Neural progenitor cell (in vitro differentiated cells): ENCODE measurements at places on chromosomes 1 and 21. TPM values are rescaled to one million over a fixed set of nuclear protein-coding genes. Genes with fewer than 3 reads are reported as not detected.

CFAP126 gene
- total RNA-seq: not detected in 2 replicates

CD58 gene
- 4.2 and 14.6 TPM in 2 replicates for total RNA-seq

CCDC181 gene
- 10.2 and 13.2 TPM in 2 replicates for total RNA-seq

ADAMTS5 gene
- total RNA-seq: under 0.01 TPM in 1 of 2 replicates, not detected in the other

LPAR3 gene
- total RNA-seq: 2.4 and 4.0 TPM in 2 replicates

TMEM81 gene
- 2.1 and 3.3 TPM in 2 replicates for total RNA-seq

ANGPTL3 gene
- not detected in 2 replicates for total RNA-seq

UBASH3A gene
- total RNA-seq: not detected in 2 replicates

LYSMD1 gene
- total RNA-seq: 15.5 and 18.9 TPM in 2 replicates

TTC34 gene
- total RNA-seq: 0.09 and 0.87 TPM in 2 replicates

SYT14 gene
- total RNA-seq: 8.9 and 16.1 TPM in 2 replicates

PCP4L1 gene
- 0.46 and 0.69 TPM in 2 replicates for total RNA-seq

SDCCAG8 gene
- 19.6 and 30.3 TPM in 2 replicates for total RNA-seq

GRCh38 chr1:116666187-116667077 lies 1.1 kb downstream of the IGSF3 start:
- DNase-seq: peak; percentile 24

DNA sequence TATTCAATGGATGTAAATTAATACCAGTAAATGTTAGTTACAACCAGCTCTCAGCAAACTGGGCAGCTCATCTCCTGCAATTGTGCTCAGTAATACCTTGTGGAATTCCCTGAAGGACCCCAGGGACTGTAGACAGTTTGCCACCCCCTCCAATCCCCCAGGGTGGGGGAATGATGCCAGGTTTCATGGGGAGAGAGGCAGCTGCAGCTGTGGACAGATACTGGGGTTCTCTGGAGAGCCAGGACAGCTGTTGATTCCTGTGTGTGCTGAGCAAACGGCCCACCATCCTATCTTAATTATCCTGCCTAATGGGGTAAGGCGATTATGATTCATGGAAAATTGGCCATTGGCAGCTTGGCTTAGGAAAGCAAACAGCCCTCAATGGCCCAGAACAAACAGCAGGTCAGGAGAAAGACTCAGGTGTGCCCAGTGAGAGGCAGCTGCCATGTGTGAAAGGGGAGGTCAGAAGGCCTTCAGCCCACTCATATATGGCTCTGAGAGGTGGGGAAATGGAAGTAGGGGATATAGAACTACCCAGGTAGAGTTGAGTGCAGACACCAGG lies 148.9 kb upstream of the CTTNBP2NL start:
- DNase-seq: no peak

DNA sequence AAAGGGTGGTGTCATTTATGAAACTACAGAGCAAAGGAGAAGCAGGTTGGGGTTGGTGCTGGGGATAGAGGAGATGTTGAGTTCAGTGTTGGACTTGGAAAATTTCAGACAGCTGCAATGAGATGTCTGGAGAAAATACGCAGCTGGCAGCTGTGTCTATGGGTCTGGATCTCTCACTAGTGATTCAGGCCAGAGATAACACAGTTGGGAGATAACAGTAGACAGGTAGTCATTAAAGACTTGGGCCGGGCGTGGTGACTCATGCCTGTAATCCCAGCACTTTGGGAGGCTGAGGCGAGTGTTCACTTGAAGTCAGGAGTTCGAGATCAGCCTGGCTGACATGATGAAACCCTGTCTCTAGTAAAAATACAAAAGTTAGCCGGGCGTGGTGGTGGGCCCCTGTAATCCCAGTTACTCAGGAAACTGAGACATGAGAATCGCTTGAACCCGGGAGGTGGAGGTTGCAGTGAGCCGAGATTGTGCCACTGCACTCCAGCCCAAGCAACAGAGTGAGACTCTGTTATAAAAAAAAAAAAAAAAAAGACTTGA lies 2.5 kb upstream of the TFAP2E start:
- DNase-seq: no peak

GRCh38 chr1:186843931-186844330 lies 15.2 kb downstream of the PLA2G4A start:
- DNase-seq: no peak

DNA sequence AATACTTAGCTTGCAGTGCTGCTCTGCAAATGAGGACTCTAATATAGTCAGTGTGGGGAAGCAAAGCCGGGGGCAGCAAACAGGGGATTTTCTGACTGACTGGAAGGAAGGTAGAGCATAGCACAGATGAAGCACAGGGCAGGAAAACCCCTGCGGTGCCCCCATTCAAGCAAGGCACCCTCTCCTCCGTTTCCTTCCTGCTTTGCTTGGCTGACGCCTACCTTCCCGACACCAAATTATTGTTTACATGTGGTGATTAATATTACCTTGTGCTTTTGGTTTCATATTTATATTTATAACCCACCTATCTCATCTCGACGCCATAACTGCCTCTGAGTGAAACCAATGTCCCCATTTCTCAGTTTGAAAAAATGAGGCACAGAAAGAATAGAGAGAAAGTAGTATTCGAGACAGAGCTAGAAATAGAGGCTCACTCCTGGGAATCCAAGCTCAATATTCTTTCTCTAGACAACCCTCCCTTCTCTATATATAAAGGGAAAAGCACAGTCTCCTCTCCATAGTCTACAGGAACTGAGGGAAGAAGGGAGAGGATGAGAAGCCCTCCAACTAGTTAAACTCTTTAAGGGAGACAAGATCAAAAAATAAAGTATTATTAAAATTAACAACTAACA lies 41.3 kb downstream of the PIK3C2B start:
- DNase-seq: no peak

DNA sequence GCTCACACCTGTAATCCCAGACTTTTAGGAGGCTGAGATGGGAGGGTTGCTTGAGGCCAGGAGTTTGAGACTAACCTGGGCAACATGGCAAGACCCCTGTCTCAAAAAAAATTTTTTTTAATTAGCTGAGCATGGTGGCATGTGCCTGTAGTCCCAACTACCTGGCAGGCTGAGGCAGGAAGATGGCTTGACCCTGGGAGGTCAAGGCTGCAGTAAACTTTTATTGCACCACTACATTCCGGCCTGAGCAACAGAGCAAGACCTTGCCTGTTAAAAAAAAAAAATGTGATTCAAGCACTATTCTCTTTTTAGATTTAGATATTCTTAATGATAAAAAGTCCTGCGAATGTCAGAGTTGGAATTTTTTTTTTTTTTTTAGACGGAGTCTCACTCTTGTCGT lies 102.5 kb upstream of the L1TD1 start:
- DNase-seq: no peak

GRCh38 chr1:161038523-161039153 lies at the start of gene TSTD1:
TSTD1 (minus strand) TSS chr1:161038964; CDS start chr1:161038889, 75 bp downstream.
- peak; percentile 82 for DNase-seq

- DNase-seq: no peak
Observed at GRCh38 chr21:45082736-45083135, 8.4 kb downstream of the ADARB1 start.

DNA sequence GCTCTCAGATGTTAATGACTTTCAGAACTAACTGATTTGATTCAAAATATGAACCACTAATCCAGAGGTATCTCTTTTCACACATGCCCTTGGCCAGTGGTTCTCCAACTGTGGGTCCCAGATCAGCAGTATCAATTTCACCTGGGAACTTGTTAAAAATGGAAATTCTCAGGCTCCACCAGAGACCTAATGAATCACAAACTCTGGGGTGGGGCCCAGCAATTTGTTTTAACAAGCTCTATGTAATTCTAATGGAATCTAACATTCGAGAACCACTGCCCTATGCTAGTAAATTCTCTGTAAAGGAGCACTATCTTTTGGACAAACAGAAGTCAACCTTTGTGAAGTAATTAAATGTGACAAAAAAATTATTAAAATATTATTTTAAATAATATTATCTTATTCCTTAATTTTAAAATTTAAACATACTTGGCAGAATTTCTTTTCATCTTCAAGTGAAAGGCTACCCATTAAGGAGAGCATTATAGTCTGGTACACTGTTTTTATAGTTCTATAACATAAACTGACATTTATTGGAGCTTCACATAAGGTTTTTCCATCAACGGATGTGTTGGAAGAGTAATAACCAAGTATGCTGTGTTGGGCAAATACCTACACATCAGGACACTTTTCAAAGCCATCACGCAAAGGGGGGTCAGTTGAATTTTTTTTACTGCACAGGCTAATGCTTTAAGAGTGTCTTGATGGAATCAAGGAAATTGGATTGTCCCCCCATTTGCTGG lies 130.4 kb downstream of the LHX4 start:
- DNase-seq: no peak

DNA sequence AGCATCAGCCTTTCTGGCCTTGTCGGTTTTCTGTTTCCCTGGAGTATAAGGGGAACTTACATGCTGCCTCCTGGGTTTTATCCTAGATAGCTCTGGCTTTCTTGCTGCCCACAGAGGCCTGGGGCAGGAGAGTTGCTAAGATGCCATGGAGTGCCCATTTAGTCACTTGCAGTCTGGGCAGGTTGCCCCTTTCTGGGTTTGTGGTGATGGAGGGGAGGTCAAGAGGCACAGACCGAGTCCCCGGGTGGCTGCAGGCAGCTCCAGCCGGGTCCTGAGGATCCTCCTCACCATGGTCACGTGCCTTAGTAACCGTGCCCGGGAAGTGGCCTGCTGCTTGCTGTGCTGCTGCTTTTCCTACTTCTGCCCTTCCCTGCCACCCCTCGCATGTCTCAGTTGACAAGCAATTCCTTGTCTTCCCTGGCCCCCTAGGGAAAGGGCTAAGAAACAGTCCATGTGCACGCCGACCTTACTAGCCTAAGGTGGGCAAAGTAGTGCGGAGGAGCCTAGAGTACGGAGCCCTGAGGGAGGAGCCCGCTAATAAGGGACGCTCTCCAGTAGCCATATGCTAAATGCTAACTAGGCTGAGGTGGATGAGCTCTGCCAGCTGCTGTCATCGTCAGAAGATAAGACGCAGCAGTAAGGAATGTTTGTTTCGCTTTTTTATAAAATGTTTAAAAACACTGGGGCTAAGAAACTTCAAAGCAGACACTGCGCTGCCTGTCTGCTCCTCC lies 34.8 kb downstream of the CLCA1 start:
- DNase-seq: peak; percentile 33

DNA sequence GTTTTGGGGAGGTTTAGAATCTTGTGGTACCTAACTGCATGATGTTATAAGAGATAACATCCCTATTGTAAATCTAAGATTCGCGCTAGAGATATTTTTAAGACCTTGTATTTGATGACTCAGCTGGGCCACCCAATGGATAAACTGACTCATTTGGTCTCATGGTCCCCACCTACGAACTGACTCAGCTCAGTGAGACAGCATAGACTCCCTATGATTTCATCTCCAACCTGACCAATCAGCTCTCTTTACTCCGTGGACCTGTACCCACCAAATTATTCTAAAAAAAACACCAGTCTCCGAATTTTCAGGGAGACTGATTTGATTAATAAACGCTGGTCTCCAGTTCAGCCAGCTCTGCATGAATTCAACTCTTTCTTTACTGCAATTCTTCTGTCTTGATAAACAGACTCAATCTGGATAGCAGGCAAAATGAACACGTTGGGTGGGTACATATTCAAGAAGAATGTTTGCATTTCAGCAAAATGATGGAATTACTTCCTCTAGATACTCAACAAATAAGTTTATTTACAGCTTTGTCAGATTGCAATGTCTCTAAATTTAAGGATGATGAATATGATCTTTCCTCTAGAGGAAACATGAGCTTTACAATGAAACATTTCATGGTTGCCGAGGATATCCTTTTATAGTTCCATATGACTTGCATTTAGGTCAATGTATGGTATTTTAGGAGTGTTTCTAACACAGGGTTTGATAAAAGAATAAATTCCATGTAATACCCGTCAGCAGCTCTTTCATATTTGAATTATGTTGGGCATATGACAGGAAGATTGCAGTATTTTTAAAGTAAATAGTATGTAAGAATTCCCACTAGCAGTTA lies 516.6 kb upstream of the RGS18 start:
- no peak for DNase-seq

DNA sequence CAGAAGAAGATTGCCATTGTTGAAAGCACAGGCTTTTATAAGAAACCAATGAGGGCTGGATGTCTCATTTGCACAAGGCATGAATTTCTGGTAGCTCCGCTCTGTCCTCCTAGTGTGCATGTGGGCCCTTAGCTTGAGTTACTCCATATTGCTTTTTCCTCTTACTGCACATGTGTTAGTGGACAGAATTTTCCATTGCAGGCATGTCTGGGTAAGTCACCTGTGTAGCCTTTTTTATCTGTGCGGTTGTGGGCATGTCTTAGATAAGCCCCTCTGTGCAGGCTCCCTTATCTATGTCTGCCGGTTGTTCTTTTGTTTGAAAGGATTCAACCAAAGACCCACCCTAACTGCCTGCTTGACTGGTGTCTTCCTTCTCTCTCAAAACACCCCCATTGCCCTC lies 7.2 kb upstream of the CLCA1 start:
- DNase-seq: no peak

DNA sequence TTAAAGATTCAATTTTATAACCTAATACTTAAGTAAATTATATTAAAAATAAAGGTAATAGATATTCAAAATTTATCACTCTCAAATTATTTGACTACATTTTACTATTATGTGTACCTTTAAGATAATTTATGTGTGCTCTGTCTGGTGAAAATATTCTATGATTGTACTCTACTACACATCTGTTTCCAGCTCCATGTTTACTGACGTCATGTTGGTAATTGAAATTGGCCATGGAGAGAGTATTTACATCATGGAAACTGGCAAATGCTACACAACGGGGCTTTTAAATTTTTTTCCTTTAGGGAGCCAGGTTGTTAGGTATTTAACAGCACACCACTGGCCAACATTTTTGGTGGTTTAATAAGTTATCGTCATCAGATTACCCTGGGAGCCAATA lies 204.5 kb upstream of the KIAA0040 start:
- no peak for DNase-seq

- no peak for DNase-seq
Observed at GRCh38 chr1:112251766-112252506, 144.1 kb upstream of the CTTNBP2NL start.

- no peak for DNase-seq
Observed at GRCh38 chr21:14886001-14886400, 178.8 kb downstream of the NRIP1 start.

- no peak for DNase-seq
Observed at GRCh38 chr1:70504176-70504820, 93.2 kb downstream of the CTH start.

- DNase-seq: no peak
Observed at GRCh38 chr1:197207081-197207480, 60.6 kb upstream of the ASPM start.

DNA sequence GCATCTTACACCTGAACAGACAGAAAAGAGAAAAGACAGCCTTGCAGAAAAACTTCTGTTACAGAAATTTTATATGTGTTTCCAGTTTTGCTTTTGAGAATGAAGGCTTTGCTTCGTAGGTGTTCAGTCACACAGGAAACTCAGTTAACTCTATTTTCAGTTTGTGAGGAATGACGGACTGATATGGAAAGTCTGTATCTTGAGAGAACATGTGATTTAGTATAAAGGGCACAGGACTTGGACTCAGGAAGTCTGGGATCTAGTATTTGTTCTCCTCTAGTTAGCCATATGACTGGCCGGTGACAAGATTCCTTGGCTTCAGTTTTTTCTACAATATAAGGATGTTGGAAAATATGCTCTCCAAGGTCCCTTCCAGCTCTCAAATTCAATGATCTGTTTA lies 149.1 kb downstream of the OLFM3 start:
- DNase-seq: no peak

- no peak for DNase-seq
Observed at GRCh38 chr1:116902723-116903383, 6.9 kb upstream of the PTGFRN start.

- peak; percentile 70 for DNase-seq
Observed at GRCh38 chr1:207404849-207405525, 49.1 kb upstream of the CR2 start.

- no peak for DNase-seq
Observed at GRCh38 chr1:112711670-112712069, 3.5 kb downstream of the PPM1J start.

GRCh38 chr1:230796626-230797025 lies 49.4 kb downstream of the CAPN9 start:
- no peak for DNase-seq
